Stimulated activated CD4-positive, alpha-beta T cell treated with anti-CD3 and anti-CD28 coated beads, Interleukin-12 subunit alpha, Interleukin-12 subunit beta, amount 100 ng/mL, for 4 hours (primary cell): ENCODE measurements at places on chromosomes 16 and 17.

GRCh38 chr17:1005361-1005946, 8.5 kb downstream of the TIMM22 start:
- no peak for DNase-seq

GRCh38 chr16:58259995-58260394, 34.8 kb downstream of the PRSS54 start:
- no peak for DNase-seq

- DNase-seq: no peak
Observed at GRCh38 chr17:49437696-49438435, 23.2 kb upstream of the PHB1 start.

GRCh38 chr17:79036596-79036995, 12.6 kb downstream of the C1QTNF1 start:
- no peak for DNase-seq

GRCh38 chr17:71331754-71332325, 789.0 kb upstream of the SOX9 start:
- DNase-seq: no peak

GRCh38 chr17:17387017-17387497, 83.9 kb downstream of the NT5M start:
- no peak for DNase-seq

DNA sequence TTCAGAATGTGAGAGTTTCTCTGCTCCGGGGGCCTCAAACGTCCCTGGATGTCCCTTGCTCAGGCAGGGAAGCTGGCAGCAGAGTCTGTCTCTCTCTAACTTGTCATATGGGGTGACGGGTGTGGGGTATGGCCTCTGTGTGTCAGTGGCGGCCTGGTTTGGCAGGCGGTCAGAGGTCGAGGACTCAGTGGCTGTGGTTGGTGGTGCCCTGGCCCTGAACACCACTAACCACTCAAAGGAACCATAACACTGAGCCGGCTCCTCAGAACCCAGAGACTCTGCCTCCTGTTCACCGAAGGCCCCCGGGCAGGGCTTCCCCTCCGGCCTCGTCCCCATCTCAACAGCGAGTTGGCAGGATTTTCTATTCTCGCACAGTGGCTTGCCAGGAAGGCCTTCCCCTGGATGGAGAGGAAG, 677 bp downstream of the P2RX1 start:
- DNase-seq: no peak

GRCh38 chr16:19578378-19578971, 23.0 kb downstream of the VPS35L start:
- no peak for DNase-seq

- no peak for DNase-seq
Observed at GRCh38 chr16:49312389-49312985, 30.8 kb upstream of the CBLN1 start.

GRCh38 chr17:7888184-7888920, at the start of gene CHD3:
Gene CHD3 (plus strand): TSS chr17:7888789. CDS start chr17:7889001, 212 bp downstream.
- peak; percentile 58 for DNase-seq

- DNase-seq: no peak
Observed at GRCh38 chr17:73433501-73433900, 121.7 kb upstream of the CDC42EP4 start.

DNA sequence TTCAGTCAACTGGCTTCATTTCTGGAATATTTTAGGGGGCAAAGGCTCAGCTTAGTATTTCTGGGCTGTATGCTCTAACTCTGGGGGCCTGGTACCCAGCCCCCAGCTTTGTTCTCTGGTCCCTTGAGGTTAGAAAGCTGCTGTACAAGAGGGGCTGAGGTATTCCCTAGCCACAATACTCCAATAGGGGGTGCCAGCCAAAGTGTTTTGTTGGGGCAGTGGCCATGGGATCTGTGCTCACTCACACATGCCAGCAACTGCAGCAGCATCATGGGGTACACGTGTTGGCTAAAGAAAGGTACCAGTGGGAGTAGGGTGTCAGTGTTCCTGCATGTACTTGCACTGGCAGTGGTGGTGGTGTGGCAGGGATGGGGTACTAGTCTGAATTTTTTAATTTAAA, 257.3 kb downstream of the CA10 start:
- DNase-seq: no peak

GRCh38 chr17:47797797-47798196, 23.8 kb downstream of the OSBPL7 start:
- no peak for DNase-seq

GRCh38 chr17:10052106-10052813, 146.1 kb downstream of the GAS7 start:
- no peak for DNase-seq

- no peak for DNase-seq
Observed at GRCh38 chr16:47920709-47921108, 235.1 kb downstream of the ABCC12 start.

GRCh38 chr17:35132816-35133550, 9.1 kb downstream of the NLE1 start:
- DNase-seq: no peak

GRCh38 chr17:4585638-4585994, 1.3 kb downstream of the SMTNL2 start:
- no peak for DNase-seq

DNA sequence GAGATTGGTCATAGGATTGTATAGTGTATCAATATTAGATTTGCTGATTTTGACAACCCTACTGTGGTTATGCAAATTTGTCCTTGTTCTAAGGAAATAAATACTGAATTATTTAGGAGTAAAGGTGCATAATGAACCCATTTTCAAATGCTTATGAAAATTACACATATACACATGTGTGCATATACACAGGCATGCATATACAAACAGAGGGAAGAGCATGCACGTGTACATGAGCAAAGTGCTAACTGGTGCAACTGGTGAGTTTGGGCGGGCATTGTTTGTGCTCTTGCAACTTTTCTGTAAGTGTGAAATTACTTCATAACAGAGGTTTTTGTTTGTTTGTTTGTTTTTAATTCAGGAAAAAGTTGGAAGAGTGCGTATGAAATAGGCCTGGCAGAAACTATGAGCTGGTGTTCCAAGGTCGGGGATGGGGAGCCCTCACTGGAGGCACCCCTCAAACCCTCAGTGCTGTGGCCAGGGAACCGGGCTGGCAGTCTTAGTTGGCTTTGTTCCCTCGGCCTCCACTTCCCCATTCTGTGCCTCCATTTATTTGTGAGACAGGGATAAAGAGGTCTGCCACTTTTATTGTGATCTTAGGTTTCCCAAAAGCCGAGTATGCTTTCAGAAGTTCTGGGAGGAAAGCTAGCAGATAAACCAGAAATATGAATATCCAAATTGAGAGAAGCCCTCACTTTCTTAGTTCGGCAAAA, 5.8 kb downstream of the DEXI start:
- no peak for DNase-seq

GRCh38 chr17:57295526-57296023, 39.3 kb downstream of the MSI2 start:
- DNase-seq: no peak

DNA sequence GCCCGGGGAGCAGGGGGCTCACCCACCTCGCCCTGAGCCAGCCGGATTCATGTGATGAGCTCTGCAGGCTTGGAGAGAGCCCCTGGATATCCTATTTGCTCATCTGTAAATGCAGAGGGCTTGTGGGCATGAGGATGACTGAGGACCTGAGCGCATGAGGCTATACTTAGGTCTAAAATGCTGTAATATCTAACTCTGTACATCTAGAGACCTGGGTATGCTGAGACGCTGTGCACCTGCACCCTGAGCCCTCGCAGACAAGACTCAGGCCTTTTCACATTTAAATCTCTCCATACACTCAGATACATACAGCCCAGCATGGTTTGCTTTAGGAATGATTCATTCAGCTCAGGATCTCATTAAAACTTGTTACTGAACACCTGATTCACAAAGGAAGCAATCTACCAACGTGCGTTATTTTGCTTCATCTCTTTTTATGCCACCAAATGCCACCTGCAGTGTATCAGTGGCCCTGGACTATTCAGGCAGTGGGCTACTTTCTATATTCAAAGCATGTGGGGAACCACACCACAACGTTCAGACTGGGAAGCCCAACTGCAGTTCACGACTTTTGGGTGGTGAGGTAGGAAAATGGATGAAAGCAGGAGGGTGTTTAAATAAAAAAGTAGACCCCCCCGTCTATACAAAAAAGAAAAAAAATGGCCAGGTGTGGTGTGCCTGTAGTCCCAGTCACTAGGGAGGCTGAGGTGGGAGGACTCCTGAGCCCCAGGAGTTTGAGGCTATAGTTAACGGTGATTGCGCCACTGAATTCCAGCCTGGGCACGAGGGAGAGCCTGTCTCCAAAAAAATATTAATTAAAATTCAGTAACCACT, 12.0 kb downstream of the USP7 start:
- DNase-seq: no peak

DNA sequence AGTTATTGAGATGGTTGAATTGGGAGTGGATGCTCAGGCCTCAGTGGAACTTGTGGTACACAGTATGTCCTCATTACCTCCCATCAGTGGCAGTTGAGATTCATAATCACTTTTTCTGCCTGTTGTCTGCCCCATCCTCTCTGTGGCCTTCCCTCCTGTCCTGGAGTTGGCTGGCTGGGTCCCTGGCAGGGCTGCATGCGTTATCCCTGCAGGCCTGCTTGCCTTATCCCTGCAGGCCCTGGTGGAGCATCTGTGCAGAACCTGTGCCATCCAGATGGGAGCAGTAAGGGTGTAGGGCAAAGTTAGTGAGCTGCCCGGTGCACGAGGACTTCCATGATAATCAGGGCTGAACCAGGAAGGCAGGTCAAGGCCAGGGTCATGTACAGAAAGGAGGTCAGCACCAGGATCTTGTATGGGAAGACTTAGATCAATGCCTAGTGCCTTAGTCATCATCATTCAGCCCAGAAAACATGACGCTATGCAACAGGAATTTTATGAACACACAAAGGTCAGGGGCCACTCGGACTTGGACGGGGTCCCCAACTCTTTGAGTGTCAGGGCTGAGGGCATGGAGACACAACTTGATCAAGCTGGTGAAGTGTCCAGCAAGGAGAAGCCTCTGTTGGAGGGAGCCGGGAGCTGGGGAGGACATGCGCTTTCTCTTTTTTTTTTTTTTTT, 47.2 kb downstream of the ABCC1 start:
- no peak for DNase-seq

DNA sequence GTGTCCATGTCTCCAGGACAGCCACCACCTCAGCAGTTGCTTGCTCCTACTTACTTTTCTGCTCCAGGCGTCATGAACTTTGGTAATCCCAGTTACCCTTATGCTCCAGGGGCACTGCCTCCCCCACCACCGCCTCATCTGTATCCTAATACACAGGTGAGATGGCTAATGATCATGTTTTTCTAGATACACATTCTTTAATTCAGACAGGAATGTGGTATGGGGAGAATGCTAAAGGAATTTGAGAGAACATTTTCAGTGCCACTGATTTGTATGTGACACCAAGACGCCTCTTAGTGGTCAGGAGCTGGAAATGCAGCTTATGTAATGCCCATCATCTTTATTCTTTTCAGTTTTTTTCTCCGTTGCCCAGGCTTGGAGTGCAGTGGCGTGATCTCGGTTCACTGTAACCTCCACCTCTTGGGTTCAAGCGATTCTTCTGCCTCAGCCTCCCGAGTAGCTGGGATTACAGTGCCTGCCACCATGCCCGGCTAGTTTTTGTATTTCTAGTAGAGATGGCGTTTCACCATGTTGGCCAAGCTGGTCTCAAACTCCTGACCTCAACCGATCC, 8.9 kb upstream of the RAPGEFL1 start:
- DNase-seq: no peak

DNA sequence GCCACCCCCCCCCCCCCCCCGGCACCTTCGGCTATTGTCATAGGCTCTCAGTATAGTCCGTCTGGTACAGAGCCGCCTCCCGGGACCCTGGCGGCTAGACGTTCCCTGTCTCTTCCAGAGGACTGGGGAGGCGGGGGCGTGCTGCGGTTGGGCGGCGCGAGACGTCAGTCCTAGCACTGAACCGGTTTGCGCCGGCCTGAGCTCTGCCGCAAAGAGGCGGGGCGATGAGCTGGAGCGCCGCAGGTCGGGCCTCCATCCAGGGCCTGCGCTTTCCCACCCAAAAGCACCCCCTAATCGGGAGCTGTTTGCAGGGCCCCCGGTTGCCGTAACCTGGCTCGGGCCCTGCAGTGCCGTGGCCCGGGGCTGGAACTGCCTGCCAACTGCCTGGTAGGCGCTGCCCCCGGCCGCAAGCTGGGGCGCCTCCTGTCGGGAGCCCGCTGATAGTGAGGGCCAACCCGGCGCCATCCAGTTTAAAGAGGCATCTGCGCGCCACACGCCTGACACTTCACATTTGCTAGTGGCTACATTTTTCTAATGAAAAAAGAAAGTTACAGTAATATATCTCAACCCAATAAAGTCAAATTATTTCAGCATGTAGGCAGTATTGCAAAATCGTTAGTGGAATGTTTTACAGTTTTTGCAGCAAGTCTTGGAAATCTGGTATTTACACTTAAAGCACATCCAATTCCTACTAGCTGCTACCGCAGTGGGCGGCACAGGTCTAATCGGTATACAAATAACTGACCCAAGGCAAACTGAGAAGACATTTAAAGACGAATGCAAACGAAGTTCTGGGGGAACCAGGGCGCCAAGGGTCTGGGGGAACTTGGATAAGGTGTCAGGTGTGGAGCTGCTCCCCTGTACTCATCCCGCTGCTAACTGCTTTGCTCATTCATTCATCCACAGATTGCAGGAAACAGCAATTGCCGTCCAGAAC, 753 bp upstream of the USP22 start:
- DNase-seq: peak; percentile 94

GRCh38 chr17:47967607-47968252, 3.2 kb upstream of the CDK5RAP3 start:
- DNase-seq: no peak

DNA sequence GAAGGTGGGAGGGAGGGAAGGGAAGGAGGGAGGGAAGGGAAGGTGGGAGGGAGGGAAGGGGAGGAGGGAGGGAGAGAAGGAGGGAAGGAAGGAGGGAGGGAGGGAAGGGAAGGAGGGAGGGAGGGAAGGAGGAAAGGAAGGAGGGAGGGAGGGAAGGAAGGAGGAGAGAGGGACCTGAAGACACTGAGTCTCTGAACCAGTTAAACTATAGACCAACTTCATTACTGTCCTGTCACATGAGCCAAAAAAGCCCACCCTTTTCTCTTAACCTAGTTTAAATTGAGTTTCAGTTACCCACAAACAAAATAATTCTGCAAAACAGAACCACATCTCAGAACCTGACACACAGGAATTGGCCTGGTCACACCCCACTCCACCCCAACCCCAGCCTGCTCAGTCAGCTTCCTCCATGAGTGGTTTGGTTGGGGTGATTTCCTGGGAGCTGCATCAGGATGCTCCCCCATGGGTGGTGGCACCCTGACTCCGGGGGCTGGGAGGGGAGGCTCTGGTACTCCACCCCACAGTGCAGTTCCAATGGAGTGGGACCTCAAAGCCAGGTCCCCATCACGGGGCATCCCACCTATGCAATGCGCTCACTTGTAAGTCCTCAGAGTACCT, 4.7 kb upstream of the PRR29 start:
- no peak for DNase-seq

- no peak for DNase-seq
Observed at GRCh38 chr17:13199425-13199824, 181.6 kb upstream of the ELAC2 start.

GRCh38 chr17:28325211-28325610, 6.2 kb downstream of the TMEM97 start:
- DNase-seq: no peak

DNA sequence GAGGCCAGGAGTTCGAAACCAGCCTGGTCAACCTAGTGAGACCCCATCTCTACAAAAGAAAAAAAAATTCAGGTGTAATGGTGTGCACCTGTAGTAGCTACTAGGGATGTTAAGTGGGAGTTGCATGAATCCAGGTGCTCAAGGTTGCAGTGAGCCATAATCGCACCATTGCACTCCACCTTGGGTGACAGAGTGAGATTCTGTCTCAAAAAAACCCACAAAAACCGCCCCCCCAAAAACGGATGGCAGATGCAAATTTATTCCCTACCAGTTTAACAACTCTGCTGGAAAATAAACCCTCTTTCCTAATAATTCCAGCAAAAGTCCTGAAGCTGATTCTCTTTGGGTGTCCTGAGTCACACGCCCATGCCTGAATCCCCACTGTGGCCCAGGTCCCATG, 140.3 kb downstream of the PRKCB start:
- DNase-seq: no peak
